CD4-positive, alpha-beta T cell treated with Interferon alpha-2 for 1 hour (primary cell): ENCODE measurements at places on chromosomes 3 and 15.

DNA sequence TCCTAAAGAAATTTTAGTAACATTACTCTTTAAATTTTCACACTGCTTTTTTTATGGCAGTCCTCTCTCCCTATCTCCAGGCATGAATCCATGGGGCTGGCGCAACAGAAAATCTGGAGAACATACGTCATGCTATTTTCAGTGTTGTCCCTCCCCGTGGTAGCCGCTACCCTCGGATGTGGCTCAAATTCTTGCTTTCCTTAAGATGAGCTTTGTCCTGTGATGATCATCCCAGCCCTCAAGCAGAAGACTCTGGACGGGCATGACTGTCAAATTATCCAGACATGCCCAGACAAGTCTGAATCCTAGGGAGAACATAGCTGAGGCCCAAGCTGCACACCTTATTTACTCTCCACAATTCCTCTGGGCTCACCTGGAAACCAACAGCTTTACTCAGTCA is 49.1 kb downstream of the FMN1 start:
- no peak for DNase-seq

- no peak for DNase-seq
Measured at GRCh38 chr3:184872200-184872599, 60.2 kb downstream of the VPS8 start.

DNA sequence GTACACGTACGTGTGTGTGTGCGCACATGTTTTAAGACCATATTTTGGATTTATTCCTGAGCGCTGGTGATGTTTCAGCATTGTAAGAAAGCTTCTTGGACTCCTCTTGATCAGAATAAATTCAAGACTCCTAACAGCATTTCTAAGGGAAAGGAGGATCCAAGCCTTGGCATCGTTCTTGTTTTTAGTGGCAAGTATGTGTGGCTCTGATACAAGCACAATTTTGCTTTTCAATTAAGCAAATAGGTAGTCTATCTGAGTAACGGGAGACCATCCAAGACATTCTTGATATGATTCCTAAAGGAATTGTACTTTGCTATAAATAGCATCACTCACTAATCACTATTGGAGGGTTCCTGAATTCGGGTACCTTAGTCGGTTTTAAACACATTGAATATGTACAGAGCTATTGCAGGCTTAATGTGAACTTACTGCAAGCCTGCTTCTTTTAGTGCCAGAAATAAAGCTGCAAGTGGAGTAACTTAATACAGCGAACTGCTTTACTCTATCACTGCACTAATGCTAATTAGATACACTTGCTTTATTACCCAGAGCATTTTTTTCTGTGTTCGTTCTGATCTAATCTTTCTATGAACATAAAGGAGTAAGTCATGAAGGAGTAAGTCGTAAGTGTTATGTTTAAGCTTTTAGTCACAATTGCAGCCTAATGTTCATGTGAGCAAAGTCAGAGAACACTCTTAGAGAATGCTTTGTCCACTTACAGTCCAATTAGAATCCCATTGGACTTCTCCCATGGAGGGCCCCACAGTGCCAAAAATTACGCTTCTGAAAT is 186.3 kb downstream of the MCTP2 start:
- DNase-seq: no peak

DNA sequence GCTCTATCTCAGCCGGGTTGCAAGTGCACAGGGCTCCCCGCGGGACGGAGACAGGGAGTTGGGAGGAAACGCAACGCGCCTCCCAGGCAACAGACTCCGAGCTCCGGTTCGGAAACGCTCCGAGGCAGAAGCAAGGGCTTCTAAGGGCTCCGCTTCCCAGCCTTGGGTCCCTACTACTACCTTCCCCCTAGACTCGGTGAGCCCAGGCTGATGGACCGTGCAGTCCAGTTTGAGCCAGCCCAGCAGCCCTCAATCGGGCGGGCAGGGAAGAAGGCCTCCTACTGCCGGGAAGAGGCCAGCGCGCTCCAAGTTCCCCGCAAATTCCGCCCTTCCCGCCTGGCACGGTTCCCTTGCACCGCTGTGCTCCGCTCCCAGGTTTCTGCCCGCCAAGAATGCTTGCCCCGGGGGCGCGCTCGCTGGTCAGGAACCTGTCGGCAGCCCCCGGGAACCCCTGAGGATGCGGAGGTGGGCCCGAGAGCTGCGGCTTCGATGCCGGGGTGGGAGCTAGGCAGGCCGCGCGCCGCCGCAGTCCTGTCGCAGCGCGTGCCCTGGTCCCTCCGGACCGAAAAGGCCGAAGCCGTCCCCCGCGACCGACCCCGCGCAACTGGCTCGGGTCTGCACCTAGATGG is 728 bp downstream of the TRANK1 start:
- peak; percentile 41 for DNase-seq

- DNase-seq: no peak
Measured at GRCh38 chr3:134079111-134079547, 49.4 kb upstream of the SLCO2A1 start.

DNA sequence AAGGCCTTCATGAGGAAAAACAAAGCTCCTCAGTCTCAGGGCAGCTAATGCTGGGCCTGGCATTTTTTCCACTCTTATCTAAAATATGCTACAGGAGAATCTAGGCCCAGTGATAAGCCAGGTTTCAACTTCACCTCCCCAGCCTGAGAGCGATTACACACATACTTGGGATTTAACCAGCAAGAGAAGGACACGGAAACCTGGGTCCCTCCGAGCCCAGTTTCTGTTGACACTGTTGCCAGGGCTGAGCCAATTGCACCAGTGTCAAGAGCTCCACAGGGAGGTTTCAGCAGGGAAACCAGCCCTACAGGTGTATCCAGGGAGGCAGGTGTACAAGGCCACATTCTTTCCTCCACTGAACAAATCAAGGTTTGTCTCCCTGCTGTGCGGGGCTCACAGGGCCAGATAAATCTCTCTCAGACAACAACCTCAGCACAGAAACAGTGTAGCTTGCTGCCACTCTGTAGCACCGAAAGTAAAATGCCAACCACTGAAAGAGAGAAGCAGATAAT is 85.4 kb downstream of the MAGI1 start:
- no peak for DNase-seq

- no peak for DNase-seq
Measured at GRCh38 chr3:143562789-143563188, 285.5 kb downstream of the SLC9A9 start.

DNA sequence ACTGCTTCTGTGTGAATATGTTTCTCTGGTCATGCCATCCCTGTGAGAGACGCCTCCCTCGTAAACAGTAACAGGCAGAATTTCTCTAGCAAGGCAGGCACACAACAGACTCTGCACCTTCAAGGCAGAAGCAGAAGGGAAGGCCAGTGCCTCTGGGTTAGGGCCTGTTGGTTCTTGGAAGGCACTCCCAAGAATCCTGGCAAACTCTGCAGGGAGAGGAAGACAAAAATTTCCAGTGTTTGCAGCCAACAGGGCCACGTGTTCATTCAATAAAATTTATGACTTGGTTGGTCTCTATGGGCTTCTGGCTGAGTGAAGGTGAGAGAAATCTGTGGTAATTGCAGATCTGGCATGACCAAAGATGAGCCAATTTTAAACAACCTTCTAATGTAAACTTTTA is 39.3 kb downstream of the NFKBIZ start:
- no peak for DNase-seq

- DNase-seq: peak; percentile 76
Measured at GRCh38 chr15:89358755-89359439, 24.3 kb upstream of the POLG start.

- DNase-seq: no peak
Measured at GRCh38 chr3:97235179-97235578, 420.8 kb downstream of the EPHA6 start.

- DNase-seq: peak; percentile 27
Measured at GRCh38 chr3:190306513-190307163, 15.6 kb downstream of the CLDN1 start.

DNA sequence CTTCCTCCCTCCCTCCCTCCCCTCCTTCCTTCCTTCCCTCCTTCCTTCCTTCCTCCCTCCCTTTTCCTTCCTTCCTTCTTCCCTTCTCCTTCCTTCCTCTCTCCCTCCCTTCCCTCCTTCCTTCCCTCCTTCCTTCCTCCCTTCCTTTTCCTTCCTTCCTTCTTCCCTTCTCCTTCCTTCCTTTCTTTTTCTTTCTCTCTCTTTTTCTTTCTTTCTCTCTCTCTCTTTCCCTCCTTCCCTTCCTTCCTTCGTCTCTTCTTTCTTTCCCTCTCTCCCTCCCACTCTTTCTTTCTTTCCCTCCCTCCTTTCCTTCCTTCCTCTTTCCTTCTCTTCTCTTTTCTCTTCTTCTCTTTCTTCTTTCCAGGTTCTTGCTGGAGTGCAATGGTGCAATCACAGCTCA is 1.9 kb upstream of the ZNF662 start:
- DNase-seq: no peak

DNA sequence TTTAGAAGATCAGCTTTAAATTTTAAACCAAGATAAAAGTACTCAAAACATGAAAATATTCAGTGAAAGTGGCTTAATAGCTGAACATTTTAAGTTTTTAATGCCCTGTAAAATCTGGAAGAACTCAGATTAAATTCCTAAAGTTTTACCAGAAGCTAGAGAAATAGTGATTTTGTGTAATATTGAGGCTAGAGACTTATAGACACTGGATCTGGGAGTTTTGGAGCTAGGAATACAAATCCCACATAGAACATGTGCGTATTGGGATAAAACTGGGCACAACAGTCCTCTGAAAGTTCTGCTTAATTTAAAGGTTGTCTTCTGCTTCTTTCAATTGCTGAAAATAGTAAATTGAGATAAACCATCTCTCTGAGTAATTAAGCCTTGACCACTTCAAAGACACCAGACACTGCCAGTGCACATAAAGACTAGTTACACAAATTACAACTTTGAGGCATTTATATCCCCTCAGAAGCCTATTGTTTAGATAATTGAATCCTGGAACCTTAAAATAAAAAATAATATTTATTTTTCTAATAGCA is 1382.5 kb downstream of the OTOL1 start:
- DNase-seq: no peak

GRCh38 chr15:44736181-44736765 is at the start of gene TRIM69:
Gene TRIM69, plus strand, starts transcription at chr15:44736528. Its CDS starts 177 bp downstream, at chr15:44736705.
- DNase-seq: no peak

- DNase-seq: no peak
Measured at GRCh38 chr15:100141311-100142001, 200.3 kb downstream of the ADAMTS17 start.

- DNase-seq: no peak
Measured at GRCh38 chr3:17013571-17013970, 128.8 kb downstream of the PLCL2 start.

DNA sequence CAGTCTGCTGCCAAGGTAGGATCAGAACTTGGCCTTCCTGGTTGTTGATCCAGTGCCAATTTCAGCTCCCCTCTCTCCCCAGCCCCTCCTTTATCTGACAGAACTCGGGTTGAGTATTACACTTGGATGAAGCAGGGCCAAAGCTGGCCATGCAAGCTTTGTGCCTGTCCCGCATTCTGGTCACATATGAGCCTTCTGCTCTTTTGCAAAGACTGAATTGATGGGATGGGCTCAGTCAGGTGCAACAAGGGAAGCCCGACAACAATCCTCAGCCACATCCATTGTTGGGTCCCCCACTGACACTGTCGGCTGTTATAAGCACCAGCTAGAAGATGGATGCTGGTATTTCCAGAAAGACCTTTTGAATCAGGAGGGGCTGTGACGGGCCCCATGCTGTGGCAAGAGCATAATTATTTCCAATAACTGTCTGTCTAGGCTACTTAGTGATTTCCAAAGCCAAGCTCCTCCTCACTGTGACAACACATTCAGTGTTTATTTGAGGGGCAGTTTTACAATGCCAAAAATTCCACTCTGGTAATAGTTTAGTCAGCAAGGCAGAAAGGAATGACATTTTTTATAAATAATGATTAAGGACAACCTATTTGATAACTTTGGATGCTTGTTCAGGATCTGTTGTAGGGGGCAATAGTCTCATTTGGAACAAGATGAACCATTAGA is 146.8 kb upstream of the FRMD4B start:
- no peak for DNase-seq

DNA sequence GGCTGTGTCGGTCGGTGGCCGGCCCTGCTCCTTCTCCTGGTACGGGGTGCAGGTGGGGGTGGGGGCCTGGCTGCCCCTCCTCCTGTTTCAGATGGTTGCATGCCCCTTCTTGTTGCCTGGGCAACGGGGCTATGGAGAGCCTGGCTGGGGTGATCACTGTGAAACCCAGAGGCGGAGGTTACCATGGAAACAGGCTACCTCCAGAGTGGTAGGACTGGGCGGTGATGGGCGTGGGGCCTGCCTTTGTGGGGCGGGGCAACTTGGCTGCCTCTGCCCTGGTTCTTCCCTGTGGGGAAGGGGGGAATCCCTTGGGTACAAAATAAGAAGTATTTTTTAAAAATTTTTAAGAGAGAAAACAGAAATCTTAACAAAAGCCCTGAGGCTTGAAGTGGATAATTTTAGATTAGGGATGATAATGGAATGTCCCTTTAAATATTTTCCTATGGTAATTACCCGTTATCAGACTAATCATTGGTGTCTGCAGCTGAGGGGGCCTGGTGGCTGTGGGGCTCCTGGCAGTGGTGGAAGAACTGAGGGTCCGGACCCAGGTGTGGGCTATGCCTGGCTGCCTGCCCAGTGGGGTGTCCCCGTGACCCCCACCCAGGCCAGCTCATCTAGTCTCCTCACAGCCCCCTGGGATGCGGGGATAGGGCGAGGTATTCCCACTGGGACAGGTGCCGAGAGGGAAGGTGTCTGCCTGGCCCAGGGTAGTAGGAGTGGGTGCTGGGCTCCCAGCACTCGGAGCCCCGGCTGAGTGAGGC is 32.5 kb downstream of the PLXNA1 start:
- DNase-seq: no peak

GRCh38 chr3:153760948-153761347 is 360.2 kb upstream of the ARHGEF26 start:
- no peak for DNase-seq

DNA sequence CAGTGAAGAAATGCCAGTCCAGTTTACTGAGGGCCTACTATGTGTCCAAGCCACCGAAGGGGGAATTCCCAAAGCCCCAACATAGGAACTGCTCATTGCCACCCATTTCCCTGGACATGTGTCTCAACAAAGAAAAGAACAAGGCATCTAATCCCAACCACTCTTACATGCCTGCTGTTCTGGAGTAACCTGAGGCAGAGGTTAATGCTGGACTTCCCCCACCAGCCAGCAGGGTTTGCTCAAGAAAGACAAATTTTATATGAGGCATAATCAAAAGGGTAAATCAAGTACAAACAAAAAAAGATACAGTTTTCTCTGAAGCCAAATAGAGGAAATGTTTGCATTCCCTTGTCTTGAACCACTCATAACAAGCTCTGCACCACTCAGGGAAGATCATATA is 4.1 kb downstream of the ADCY5 start:
- no peak for DNase-seq

GRCh38 chr3:151319628-151320027 is 3.0 kb upstream of the GPR87 start:
- DNase-seq: no peak

- DNase-seq: no peak
Measured at GRCh38 chr3:197003461-197004385, 25.9 kb downstream of the MELTF start.

GRCh38 chr3:155739154-155739553 is 5.7 kb downstream of the PLCH1 start:
- DNase-seq: no peak
